ENCODE measurements at places on chromosomes 7 and 10. TPM values are rescaled to one million over a fixed set of nuclear protein-coding genes. Genes with fewer than 3 reads are reported as not detected.

Gene TCAF2
- 18.5 TPM for total RNA-seq

DNA sequence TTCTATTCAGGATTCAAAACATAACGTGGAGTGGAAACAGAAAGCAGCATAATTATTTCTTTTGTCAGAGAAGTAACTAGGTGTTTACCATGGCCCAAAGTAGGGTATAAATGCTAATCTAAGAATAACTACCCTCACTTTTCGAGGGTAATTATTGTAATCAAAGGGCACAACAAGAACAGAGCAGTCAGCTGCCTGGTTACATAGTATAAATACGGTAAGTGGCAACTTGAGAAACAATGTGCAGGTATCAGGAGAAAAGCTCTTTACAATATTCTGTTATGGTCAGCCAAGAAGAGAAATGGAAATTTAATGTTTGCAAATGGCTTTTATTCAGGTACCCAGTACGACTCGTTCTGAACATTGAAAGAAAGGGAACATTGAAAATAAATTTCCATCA is 242.0 kb upstream of the NPY start:
- no peak for DNase-seq

DNA sequence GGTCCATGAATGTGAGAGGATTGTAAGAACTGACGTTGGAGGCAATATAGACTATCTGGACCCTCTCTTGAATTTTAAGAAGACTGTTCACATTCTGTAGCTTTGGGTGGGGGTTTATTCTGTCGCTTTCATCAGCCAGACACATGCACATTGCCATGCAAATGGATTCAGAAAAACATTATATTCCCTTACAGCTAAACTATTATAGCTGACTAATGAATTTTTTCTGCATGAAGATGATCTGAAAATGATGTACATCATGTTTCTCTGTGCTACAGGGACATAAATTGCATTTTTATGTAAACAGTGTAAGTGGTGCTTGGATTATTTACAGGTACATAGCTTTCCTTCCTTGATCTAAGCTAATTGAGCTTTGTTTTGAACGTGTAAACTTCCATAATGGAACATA is 1.5 kb downstream of the MET start:
- no peak for DNase-seq

- DNase-seq = no peak
These were observed 297.8 kb downstream of the WDR11 start for GRCh38 chr10:121148921-121149320.

Gene WDR11
- total RNA-seq = 66.5 TPM

Gene MRLN
- not detected for total RNA-seq

DNA sequence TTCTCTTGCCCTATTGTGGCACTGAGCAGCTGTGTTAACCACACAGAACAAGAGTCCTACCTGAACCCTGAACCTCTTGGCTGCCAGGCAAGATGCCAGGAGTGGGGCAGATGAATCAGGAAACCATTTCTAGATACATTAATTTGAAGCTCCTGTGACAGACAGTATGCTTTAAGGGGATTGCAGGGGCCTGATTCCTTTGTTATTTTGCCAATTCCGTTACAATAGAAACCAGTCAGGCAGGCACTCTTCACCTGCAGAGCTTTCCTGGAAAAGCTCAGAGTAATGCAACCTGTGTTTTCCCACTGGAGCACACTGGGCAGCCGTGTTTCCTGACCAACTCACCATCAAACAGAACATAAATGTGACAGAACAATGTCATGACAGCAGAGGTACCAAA is 233.1 kb downstream of the BMPER start:
- DNase-seq = no peak

Gene EPHB6
- 3.8 TPM for total RNA-seq

Gene LRGUK
- total RNA-seq = 0.34 TPM

DNA sequence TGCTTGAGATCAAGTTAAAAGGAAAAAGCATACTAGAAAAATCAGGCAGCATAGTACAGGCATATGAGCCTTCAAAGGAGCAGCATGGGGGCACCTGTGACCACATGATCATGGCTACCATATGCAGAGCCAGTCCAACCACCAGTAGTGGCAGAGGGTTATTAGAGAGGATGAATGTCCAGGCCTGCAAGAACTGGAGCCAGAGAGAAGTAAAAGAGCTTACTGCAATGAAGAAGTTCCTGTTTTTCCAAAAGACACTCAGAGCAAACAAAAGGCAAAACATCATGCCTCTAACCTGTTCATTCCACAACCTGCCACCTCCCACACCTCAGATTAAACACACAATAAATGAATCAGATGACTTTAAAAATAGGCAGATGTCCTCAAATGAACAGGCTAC is 99.6 kb upstream of the NAMPT start:
- DNase-seq = no peak

Gene H2BK1
- total RNA-seq = not detected

DNA sequence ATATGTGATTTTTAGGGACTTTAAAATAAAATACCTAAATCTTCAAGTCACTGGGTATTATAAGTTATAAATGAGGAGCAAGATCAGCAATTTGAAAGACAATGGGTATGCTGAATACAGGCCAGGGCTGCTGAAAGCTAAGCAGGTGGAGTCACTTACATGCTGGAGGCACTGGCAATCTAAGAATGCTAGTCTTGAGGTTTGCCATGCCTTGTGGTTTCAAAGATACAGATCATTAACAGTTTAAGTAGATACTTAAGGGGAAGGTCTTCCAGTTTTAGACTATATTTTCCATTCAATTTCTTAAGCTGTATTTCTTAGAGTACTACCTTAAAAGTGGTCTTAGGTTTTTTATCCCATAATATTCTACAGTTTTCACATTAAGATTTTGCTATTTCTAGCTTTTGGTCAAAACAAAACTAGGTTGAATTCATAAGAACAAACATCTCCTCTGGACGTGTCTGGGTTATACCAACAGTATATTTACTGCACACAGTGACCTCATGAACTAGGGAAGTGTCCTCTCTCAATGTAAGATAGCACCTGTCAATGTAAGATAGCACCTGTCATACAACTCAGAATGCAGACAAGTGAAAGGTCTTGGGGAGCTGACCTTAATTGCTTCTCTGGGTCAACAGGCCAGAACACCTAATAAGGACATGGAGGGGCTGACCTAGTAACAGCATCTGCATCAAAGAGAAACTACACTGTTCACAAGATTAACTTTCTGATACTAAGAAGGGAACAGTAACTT is 2.0 kb downstream of the SRI start:
- no peak for DNase-seq

Gene NRAP
- total RNA-seq = not detected

GRCh38 chr10:17316488-17317170 is 88.6 kb downstream of the VIM start:
- DNase-seq = no peak

GRCh38 chr7:139656387-139656786 is 121.4 kb downstream of the HIPK2 start:
- no peak for DNase-seq

GRCh38 chr10:44311563-44312051 is 73.3 kb downstream of the CXCL12 start:
- no peak for DNase-seq

GRCh38 chr10:124497196-124497881 is 35.7 kb downstream of the LHPP start:
- DNase-seq = no peak

Gene UPK3BL2
- total RNA-seq = 9.7 TPM

Gene NUP205
- 52.1 TPM for total RNA-seq

- no peak for DNase-seq
These were observed 155.0 kb downstream of the CTTNBP2 start for GRCh38 chr7:117718116-117718835.

Gene LIPJ
- total RNA-seq = not detected

Gene UNCX
- total RNA-seq = not detected

DNA sequence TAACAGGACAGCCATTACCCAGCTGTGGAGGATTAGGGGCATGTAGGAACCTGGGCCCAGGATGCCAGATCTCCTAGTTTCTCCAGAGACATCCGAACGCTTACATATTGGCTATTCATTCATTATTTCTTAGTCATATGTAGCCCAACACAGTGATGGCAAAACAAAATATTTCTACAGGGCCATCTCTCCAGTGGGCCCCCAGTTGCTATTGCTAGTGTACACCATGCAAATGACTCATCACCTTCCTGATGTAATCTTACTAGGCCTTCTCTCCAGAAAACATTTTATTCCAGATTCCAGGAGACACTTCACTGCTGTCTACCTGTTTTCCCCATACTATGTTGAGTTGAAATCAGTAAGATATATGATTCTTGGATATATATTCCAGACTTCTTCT is 201.7 kb downstream of the PLXDC2 start:
- no peak for DNase-seq

GRCh38 chr7:155254018-155254417 is 43.7 kb upstream of the INSIG1 start:
- no peak for DNase-seq

DNA sequence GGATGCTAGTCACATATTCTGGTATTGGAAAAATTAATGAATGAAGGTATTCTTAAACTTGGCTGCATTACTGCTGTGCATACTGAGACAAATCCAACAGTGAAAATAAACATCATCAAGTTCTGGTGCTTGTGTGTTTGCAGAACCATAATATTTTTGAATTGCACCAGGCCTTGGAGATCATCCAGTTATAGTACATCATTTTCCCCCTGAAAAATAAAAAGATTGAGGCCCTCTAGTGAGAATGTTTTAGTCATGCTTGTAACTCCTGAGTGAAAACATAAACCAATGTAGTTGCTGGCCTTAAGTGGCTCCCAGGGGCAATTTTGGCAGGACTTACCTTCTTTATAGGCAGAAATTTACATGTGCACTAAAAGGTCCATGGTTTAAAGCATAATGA is 218.8 kb upstream of the TMEM229A start:
- no peak for DNase-seq

GRCh38 chr10:128463991-128464760 is 338.0 kb upstream of the MKI67 start:
- no peak for DNase-seq

Gene HHEX
- total RNA-seq = 76.5 TPM

Gene UBN2
- 9.3 TPM for total RNA-seq

DNA sequence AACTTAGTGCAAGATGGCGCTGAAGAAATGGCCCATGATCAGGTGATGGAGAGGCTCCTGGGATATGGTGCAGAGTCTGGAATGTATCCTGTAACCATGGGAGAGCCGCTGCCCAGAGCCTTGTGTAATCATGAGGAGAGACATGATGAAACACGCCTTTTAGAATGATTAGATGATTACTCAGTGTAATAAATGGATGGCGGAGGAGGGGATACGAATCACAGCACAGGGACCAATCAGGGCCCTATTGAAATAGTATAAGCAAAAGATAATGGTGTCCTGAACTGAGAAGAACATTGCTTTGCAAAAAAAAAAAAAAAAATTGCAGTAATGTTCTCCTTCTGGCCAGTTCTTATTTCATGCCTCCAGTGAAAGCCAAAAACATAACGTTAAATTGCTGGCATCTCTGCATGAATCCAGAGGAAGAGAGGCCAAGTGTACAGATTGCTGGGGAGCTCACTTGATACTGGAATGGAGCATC is 668.5 kb upstream of the AUTS2 start:
- DNase-seq = no peak

Gene CUZD1
- 0.35 TPM for total RNA-seq

GRCh38 chr7:50832744-50833143 is 50.0 kb upstream of the GRB10 start:
- DNase-seq = no peak

DNA sequence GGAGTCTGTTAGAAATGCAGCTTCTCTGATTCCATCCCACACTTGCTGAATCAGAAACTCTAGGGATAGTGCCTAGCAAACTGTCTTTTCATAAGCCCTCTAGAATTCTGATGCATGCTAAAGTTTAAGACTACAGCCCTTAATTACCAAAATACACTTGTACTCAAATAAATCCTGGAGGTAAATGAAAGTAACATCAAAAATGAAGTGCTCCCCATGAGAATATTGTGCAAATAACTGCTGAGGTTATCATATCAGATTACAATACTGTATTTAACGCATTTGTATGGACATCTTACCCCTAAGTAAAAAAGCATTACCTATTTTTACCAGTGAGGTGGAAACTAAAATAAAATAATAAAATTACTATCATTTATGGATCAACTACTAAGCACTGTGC is 104.7 kb downstream of the CHCHD3 start:
- DNase-seq = no peak

Gene TAC1
- total RNA-seq = not detected

GRCh38 chr7:26930201-26930600 is 65.8 kb upstream of the SKAP2 start:
- DNase-seq = no peak

DNA sequence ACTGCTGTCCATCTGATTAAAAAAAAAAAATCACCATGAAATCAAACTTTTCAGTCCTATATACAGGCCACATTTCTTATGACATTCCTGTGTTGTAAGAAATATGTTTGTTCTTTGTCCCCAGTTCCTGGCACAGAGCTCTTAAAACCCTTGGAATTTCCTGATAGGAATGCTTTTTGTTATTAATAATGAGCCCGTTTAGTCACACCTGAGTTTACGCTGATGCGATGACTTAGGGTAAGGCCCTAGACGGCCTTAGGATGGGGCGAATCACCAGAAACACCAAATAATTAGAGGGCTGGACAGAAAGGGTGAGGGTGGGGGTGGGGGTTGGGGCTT is 17.5 kb downstream of the TSPAN15 start:
- no peak for DNase-seq

Gene HYAL4
- not detected for total RNA-seq

Measured in glomerular endothelial cell (primary cell).